Stimulated activated CD8-positive, alpha-beta memory T cell treated with anti-CD3 and anti-CD28 coated beads, Interleukin-7, amount 100 ng/mL, for 48 hours (primary cell): ENCODE measurements at places on chromosomes 2 and 18.

DNA sequence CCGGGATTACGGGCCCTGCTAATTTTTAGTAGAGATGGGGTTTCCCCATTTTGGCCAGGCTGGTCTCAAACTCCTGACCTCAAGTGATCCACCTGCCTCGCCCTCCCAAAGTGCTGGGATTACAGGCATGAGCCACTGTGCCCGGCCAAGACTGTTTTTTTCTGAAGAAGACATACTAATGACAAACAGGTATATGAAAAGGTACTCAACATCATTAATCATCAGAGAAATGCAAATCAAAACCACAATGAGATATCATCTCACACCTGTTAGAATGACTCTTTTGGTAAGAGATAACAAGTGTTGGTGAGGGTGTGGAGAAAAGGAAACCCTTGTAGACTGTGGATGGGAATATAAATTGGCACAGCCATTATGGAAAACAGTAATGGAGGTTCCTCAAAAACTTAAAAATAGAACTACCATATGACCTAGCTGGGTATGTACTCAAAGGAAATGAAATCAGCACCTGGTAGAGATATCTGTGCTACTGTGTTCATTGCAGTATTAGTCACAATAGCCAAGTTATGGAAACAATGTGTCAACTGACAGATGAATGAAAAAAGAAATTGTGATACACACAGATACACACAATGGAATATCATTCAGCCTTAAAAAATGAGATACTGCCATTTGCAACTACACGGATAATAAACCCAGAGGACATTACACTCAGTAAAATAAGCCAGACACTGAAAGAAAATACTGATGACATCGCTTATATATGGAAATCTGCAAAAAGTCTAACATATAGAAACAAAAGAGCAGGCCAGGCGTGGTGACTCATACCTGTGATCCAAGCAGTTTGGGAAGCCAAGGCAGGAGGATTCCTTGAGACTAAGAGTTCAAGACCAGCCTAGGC, 20.8 kb downstream of the SOS1 start:
- DNase-seq: no peak

DNA sequence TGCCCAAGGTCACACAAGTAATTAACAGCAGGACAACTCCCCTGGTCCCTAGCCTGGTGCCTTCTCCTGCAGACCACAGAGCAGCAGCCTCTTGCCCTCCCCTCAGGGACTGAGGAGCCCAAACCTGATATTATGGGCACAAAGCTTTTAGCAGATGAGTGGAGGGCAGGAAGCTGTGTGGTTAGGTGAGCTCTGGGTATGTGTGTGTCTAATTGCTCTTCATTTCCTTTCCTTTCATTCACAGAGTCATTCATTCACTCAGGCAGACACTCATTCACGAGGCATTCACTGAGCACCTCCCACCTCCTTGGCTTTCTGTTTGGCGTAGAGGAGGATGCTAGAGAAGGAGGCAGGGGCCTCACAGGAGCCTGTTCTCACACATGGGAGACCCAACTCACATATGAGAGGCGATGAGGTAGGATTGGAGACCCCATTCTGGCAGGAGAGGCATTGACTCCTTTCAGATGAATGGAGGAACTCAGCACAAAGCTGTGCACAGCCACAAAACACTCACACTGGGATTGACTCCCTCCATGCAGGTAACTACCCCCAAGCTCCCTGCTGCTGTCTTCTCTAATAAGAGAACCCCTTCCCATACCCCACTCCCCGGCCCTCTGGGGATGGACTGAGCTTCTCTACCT, 306.8 kb upstream of the SKOR2 start:
- DNase-seq: no peak

- no peak for DNase-seq
Observed at GRCh38 chr2:218618102-218618860, 10.6 kb downstream of the PLCD4 start.

- DNase-seq: no peak
Observed at GRCh38 chr18:54032412-54032811, 192.1 kb downstream of the MBD2 start.

DNA sequence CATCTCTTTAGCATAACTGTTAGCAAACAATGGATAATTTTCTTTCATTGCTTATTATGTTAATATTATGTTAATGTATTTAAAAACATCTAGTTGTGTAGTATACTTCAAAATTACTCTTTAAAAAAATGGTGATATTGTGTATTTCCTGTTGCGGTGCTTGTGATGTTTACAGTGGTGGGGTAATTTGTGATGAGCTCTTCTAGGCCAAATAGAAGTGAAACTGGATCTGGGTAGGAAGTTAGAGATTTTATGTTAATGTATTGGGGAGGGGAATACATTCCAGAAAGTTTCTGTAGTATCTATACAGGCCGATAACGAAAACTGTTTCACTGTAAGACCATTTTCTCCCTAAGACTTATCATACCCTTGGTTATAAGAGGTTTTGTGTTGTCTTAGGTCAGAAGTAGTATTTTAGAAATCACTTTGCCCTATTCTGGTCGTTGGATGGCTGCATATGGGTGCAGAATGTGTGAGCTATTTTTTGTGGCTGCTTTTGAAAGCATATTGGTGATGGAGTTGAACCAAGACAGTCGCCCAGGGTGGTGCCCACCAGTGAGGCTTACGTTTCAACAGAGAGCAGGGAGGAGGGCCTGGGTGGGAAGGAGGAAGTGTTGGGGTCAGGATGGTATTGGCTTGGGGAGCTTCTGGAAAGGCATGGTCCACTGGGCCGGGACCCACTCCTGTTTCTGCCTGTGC, 5.8 kb downstream of the TSHZ1 start:
- DNase-seq: no peak

DNA sequence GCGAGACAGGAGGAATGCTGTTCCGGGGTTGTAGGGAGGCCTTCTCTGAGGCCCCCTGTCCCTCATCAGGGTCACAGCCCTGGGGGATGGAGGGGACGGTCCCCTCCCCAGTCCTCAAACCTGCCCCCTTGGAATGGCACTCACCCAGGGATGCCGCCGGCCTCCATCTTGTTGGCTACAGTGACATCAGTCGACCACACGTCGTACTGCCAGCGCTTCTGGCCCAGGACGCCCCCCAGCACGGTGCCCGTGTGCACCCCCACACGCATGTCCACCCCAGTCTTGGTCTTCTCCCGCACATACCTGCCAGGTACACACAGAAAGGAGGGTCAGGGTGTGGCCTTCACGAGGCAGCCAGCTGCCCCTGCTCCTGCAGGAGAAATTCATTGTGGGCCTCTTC, 46.5 kb downstream of the CENPO start:
- DNase-seq: no peak

- no peak for DNase-seq
Observed at GRCh38 chr18:67232991-67233390, 283.5 kb downstream of the DSEL start.

GRCh38 chr2:241492174-241492565, 16.2 kb downstream of the STK25 start:
- no peak for DNase-seq

GRCh38 chr2:138794724-138795123, 14.5 kb upstream of the NXPH2 start:
- DNase-seq: no peak

DNA sequence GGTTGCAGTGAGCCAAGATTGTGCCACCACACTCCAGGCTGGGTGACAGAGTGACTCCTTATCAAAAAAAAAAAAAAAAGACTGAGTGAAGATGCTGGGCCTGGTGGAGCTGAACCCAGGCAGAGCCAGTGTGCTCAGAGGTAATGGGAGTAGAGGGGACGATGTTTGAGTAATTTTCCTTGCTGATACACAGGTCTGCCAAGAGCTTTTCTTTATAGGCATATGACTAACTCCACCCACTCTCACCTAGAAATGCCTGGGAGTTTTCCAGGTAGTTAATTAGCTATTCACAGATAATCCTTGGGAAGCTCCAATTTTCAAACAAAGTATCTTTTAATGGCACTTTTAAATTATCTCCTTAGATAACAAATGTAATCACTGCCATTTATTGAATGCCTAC, 33.4 kb upstream of the ACSL3 start:
- DNase-seq: no peak

GRCh38 chr2:68284896-68285295, 32.6 kb upstream of the PPP3R1 start:
- no peak for DNase-seq

DNA sequence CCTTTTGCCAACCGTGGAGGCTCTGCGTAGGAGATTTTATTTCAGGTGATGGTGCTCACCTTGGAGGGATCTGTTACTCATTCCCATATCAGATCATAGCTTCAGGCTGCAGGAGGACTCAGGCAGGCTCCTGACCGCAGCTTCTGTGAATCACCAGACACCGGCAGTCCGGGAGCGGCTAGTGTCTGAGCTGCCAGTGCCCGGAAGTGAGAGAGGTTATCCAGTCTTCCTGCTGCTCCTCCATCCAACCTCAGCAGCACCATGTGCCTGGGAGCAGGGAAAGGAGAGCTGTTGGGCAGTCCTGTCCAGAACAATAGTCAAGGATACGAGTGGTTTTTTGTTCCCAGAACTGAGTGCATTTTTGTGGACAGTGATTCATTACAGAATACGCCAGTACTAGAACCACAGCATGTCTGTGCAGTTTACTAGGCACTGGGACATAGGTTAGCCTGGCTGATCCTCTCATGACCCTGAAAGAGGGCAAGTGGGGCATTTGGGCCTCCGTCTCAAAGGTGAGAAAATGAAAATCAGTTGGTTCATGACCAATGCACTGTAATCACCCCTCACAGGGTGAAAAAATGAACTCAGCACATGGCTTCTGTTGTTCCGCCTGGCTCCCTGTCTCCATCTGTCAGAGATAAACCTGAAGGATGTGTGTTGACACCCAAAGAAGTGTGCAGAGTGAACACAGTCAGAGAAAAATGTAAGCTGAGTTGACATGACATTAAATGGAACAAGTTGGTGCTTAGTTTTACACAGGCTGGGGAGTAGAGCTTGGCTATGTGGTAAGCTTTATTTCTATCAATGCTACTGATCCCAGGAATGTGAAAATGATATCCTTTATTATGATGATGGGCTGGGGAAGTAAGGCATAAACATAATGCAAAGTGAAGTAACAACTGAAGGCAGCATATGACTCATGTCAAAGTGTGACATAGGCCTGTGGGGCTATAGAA, 12.2 kb downstream of the FHOD3 start:
- no peak for DNase-seq

- DNase-seq: no peak
Observed at GRCh38 chr2:11100130-11100529, 55.1 kb upstream of the SLC66A3 start.

- no peak for DNase-seq
Observed at GRCh38 chr2:146917431-146918042, 927.3 kb upstream of the ACVR2A start.
